ENCODE measurements at places on chromosomes 6 and 20.

- DNase-seq: no peak
These were observed 253.0 kb downstream of the RFPL4B start for GRCh38 chr6:112600168-112600567.

- DNase-seq: no peak
These were observed 219.1 kb upstream of the STXBP5 start for GRCh38 chr6:146985111-146985510.

DNA sequence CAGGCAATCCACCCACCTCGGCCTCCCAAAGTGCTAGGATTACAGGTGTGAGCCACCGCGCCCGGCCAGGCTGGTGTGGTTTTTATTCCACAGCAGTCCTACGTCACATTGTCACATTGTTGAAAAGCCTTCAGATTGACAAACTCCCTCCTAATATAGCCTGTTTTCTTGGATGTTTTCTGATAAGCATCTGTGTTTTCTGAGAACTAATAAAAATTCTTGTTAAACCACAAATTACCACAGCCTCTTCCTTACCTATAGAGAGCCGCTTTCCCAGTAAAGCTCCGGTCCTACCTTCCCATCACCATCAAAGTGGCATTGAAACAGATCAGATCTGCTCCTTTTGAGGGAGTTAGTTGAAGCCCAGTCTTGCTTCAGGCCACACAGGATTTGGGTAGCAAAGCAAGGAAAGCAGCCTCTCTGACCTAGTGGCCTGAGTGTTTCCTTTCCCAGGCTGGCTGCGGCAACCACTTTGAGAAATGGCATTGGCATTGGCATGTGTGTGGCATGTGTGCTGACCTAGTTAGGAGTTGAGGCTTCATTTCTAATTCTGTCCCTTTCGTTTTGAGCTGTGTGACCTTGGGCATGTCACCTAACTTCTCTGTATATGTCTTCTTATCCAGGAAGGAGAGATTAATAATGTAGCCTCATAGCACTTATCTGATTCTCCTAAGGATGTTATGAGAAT, 1.7 kb upstream of the PKIG start:
- no peak for DNase-seq

- DNase-seq: no peak
These were observed 24.6 kb downstream of the MANBAL start for GRCh38 chr20:37314099-37314498.

GRCh38 chr6:108693430-108694154, 132.9 kb downstream of the FOXO3 start:
- no peak for DNase-seq

- DNase-seq: no peak
These were observed 1.8 kb upstream of the FASTKD5 start for GRCh38 chr20:3161316-3162079.

- DNase-seq: no peak
These were observed 336.8 kb downstream of the FARS2 start for GRCh38 chr6:5598123-5598522.

DNA sequence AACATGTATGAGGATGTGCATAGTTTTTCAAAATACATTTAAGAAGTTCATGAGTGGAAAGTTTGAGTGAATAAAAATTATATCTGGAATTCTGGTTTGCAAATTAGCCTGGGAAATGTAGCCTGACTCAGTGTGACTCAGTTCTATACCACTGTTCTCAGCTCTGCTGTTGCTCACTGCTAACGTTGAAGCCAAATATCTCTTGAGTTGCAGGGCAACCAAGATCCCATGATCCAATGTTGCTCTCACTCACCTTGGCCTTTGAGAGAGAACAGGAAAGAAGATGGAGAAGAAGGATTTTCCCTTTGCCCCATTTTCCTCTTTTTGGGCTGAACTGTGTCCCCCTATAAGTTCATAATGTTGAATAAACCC, 28.9 kb downstream of the PSMB9 start:
- DNase-seq: no peak

- no peak for DNase-seq
These were observed 2.2 kb upstream of the GRM4 start for GRCh38 chr6:34147906-34148630.

DNA sequence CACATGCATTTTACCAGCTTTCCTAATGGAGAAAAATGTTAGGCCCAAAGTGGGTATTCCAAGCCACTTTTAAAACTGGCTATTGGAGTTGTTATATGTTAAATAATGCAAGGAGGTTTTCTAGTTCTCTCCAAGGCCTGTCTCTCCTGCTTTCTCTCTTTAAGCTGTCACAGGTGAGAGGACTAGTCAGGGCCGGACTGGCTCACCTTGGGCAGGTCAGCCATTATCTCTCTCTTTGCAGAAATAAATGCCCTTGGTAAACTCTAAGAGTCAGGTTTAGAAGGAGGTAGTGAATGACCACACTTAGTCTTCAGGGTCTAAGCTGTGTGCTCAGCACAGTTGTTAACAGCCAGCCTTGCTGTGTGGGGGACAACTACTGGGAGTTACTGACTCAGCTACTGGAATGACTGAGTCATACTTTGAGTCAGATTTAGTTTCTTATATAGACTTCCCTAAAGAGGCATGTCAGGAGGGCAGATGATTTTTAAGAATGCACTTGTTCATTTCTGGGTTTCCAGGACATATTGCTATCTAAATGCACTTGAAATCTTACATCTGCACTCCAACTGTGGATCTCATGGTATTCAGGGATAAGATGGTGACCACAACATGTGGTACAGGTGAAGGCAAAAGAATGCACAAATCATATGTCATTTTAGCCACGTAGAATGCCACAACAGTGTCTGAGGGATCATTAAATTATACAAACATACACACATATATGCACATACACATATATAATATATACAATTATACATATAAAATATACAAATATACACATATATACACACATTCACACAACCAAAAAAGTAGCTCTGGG, 719.4 kb downstream of the EPM2A start:
- DNase-seq: peak; percentile 60
